CD4-positive, alpha-beta T cell treated with Interferon gamma for 1 hour (primary cell): ENCODE measurements at places on chromosomes 13 and 19.
A peak's percentile ranks its signal among the peaks of the same experiment; 100 is the strongest.

DNA sequence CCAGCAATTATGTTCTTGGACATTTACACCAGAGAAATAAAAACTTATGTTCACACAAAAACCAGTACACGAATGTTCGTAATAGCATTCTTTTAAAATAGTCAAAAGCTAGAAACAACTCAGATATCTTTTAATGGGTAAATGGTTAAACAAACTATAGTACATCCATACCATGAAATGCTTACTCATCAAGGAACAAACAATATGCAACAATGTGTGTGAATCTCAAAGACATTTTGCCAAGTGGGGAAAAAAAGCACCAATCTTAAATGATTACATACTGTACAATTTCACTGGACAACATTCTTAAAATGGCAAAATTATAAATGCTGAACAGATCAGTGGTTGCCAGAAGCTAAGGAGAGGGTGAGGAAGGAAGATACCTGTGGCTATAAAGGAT, 36.6 kb downstream of the MYCBP2 start:
- DNase-seq, result no peak

DNA sequence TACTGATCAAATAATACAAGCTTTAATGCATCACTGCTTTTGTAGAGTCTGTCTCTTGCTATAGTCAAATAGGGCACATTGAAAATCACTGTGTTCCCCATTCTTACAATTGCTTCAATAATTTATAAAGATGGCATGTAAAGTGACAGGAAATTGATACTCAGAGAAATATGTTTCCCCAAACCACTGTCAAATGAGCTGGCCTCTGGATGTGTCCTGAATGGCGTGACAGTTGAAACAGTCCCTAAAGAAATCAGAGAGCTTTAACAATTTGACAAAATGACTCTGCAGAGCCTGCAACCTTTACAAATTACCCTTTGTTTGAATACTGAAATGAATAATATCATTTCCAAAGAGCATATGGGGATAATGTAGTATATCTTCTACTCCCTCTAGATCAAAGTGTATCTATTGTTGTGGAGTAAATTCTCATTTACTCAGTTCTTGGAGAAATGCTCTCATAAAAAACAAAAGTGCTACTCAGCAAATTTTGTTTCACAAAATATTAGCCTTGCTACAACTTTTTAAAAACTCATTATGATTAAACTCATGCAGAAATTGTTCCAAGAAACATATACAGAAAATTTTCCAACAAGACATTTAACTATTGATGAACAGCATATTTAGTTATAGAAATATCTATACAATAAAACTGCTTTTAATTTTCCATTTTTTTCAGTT, 763.2 kb upstream of the SPRY2 start:
- no peak for DNase-seq

DNA sequence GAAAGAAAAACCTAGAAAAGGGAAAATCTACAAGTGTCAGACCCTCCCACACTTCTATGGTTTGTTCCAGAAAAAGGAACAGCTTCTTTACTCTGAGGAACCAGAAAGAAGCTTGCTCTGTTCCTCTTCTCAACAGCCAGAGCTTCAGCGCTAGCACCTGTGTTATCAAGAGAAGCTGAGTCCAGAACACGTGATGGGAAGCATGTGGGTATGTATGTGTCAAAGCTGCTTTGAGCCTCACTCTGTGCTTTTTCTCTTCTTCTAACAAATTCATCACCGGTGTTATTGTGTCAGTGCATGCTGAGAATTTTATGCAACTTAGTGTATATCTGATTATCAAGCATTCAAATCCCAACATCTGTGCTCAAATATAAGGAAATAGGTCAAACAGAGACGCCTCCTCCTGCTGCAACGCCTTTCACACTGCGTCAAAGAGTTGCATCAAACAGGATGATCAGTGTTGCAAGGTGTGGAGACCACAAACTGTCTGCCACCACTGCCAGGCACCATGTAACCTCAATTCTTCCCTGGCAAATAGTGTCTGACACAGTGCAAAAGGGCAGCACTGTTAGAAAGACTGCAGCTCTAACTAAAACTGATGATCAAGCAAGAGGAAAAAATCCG, 83.9 kb downstream of the LRRC63 start:
- peak; percentile 73 for DNase-seq

DNA sequence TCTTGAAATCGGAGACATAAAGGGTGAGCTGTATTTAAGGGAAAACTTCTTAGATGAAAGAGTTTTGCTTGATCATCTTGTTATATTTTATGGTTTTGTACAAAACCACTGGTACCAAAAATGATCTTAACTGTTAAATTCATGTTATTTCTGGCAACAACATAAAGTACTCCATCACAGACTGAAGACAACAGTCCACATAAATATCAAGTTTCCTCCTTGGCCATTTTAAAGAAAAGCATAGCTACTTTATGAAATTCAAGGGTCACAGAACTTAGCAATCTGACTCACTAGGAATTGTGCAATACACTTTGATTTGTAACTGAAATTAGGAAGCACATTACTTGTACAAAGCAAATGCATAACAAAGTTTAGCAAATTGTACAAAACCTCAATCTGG, 66.3 kb downstream of the TBC1D4 start:
- DNase-seq, result no peak

- DNase-seq, result no peak
Measured at GRCh38 chr19:52492201-52492993, 35.1 kb upstream of the ZNF808 start.

- no peak for DNase-seq
Measured at GRCh38 chr13:59374691-59375090, 789.0 kb downstream of the DIAPH3 start.

GRCh38 chr19:31531326-31531725, 182.1 kb upstream of the TSHZ3 start:
- no peak for DNase-seq

- no peak for DNase-seq
Measured at GRCh38 chr13:72570019-72570418, 157.4 kb downstream of the MZT1 start.

GRCh38 chr13:55992145-55992544, 1148.6 kb upstream of the PRR20A start:
- no peak for DNase-seq

GRCh38 chr13:73825143-73825542, 309.1 kb downstream of the KLF12 start:
- no peak for DNase-seq

DNA sequence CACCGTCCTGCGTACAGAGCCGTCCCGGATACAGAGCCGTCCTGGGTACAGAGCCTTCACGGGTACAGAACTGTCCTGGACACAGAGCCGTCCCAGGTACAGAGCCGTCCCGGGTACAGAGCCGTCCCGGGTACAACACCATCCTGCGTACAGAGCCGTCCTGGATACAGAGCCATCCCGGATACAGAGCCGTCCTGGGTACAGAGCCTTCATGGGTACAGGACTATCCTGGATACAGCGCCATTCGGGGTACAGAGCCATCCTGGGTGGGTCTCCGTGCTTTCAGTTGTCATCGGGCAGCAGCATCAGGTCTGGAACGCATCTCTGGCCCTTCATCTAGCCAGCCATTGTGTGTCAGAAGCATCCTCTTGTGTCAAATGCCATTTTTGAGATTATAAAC, 222.3 kb upstream of the SOX1 start:
- DNase-seq, result no peak

- DNase-seq, result peak; percentile 83
Measured at GRCh38 chr19:12564016-12564664, 12.9 kb upstream of the ZNF564 start.

- DNase-seq, result no peak
Measured at GRCh38 chr13:24491845-24492244, 20.7 kb downstream of the PARP4 start.

DNA sequence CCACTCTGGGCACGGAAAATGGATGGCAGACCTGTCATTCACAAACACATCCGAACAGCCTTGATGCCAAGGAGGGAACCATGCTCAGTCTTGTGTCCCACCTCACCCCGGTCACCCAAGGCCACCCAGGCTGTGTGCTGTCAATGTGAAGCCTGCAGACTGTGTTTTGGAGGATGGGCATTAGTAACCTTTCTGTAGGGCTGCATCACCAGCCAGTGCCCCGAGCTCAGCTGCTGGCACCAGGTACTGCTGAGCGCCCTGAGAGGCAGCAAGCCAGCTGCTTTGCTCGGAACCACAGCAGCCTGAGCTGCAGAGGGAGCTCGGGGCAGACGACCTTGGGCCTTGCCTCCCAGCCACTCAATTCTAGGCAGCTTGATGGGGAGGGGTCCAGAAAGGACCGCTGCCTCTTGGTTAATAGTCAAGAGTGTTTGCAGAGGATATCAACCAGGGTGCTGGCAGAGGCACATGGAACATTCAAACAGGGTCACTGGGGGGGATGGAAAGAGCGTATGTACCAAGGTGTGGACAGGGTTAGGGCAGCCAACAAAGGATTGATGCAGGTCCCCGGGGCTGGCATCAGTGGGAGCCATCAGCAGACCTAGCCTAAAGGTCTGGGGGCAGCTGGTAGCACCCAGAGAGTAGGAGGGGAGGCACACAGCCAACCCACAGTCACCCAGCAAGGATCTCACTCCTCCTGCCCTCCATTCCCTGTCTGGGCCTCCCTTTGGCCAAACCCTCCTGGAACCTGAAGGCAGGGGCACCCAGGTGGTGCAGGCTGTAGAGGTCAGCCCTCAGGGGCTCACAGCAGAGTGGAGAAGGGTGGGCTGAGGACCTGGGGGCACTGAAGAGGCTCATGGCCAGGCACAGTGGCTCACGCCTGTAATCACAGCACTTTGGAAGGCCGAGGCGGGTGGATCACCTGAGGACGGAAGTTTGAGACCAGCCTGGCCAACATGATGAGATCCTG, 8.1 kb downstream of the VSTM2B start:
- DNase-seq, result no peak

- DNase-seq, result no peak
Measured at GRCh38 chr19:2970201-2970835, 7.0 kb upstream of the TLE6 start.

DNA sequence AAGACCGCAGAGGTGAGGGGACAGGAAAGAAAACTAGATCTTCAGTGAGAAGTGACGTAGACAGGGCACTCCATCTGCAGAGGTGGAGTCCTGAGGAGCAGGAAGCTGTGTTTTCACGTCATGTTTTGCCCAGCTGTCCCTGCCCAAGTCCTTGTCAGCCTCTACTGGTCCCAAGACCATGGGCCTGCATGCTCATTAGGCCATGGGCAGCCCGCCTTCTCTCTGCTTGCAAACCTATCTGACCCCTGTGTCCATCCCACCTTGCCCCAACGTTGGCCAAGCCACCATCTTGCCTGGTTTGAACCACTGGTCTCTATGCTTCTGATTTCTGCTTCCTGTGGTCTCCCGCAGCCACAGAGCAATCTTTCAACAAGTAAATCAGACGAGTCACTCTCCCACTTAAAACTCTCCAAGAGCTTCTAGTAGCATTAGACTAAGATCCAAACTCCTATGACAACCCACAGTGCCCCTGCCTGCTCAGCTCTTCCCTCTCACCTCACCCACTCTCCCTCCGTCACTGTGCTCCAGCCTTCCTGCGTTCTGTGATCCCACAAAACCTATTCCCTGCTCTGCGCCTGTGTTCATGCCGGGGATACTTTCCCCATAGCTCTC, 18.6 kb upstream of the CCNE1 start:
- no peak for DNase-seq

DNA sequence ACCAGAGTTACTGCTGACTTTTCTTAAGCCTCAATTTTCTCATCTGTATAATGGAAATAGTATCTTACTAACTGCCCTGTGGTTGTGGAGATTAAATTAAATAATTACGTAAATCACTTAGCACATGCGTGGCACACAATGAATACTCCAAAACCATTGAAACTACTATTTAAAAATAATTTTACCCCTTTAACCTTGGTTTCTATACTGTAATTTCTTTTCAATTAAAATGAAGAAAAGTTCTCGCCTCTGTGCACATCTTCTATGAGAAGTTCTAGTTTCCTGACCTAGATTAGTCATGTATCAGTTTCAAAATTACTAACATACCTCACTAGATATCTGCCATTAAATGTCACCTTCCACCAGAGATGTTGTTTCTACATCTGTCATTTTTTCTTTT, 5.7 kb downstream of the SLITRK1 start:
- DNase-seq, result no peak

DNA sequence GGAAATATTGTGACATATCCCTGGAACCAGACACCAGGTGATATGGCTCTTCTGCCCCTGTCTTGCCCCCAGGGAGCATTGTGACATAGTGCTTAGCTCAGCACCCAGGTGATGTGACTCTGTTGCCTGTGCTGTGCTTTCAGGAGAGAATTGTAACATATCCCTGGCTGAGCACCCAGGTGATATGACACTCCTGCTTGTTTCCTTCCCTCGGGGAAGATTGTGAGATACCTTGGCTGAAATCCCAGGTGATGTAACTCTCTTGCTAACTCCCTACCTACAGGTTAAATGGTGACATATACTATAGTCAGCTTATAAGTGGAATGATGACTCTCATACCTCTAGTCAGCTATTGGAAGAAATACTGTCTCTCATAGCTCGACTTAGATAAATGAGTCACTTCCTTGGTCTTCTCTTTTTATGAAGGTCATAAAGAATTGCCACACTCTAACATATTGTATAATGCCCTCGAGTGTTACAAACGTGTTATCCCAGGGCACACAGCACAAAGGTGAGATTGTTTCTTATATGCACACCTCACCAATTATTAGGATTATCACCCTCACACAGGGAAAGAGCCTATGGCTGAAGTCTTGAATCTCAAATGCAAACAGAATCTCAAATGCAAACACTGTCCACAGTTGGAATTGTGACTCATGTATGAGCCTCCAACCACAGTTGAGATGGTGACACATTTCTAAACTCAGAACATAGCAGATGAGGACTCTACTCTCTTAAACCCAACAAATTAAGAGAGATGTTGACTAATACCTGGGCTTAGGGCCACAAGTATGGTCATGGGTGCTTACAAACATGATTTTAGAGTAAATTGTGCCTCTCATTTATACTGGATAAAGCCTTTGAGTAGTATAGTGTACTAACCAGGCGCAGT, 32.7 kb upstream of the ZNF254 start:
- DNase-seq, result no peak

DNA sequence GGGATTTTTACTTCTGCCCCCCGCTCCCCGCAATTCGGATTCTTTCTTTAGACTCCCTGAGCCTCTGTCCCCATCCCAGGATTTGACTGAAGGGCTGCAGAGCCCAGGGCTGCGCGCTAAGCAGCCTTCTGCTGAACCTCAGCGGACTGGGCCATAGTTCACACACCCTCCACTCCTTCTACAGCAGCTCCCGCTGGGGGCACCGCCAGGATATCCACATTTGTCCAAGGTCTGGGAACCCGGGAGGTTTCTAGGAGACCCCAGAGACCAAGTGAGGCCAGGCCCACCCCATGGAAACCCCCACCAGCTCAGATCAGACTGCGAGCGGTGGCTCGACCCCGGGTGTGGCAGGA, 463.3 kb downstream of the ITGBL1 start:
- no peak for DNase-seq

- peak; percentile 74 for DNase-seq
Measured at GRCh38 chr13:111177081-111177711, 62.1 kb downstream of the ARHGEF7 start.

GRCh38 chr13:35498231-35498630, 21.7 kb upstream of the MAB21L1 start:
- no peak for DNase-seq

DNA sequence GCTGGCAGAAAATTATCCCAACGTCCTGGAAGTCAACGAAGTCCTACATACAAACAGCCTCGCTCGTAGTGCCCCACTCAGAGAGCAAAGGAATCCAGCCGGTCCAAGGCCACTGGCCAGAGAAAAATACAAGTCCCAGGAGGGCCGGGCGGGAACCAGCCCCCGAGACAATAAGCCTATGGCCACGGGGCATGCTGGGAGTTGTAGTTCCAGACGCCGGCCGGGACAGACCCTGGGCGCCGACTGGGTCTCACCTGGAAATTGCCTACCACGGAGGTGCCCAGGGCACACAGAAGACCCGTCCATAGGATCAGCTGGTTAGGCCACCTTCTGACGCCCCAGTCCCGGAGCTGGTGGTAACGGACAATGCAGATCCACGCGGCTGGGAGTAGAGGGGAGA, 5.4 kb downstream of the TMEM150B start:
- no peak for DNase-seq
